ENCODE measurements at places on chromosomes 13 and 19.

DNA sequence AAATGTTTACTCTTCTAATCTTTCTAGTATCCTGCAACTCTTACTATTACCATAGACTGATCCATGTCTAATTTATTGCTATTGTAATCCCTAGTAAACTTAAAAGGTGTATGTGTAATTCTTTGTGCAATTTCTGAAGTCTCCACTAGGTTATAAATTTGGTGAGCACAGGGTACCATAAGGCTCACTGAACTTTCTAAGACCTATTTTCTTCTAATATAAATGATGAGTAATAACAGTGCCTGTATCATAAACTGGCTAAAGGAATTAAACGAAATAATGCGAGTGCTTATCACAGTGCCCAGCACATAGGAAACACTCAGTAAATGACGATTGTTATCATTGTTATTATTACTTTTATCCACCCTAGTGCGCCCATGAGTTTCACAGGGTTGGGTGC lies 119.1 kb downstream of the KLF12 start:
- DNase-seq, result no peak

DNA sequence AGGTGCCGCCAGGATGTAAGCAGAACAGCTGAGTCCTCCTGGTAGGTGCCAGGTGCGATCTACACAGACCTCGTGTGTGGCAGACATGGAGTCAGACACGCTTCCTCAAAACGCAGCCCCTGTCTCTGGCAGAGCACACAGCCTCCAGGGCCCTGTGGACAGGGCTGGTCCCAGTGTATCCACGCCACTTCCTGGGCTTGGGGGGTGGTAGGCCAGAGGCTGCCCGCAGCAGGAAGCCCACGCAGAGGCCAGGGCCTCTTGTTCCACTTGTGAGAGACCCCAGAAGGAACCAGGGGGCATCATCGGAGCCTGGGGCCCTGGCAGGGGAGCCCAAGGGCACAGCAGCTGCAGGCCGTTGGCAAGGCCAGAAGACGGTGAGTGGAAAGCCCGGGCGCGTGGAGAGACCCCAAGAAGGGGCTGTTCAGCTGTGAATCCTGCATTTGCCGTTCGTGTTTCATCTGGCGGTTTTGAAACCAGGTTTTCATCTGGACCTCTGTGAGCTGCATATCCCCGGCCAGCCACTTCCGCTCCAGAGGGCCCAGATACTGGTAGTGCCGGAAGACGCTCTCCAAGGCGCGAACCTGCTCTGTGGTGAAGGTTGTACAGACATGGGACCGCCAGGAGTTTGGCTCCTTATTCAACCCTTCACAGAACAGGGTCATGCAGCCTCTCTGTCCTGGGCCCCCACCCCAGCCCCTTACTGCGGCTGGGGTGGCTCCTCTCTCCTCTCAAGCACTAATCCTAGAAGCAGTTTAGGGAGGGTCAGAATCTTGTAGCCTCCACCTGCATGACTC lies 25.1 kb upstream of the SLITRK1 start:
- DNase-seq, result no peak

GRCh38 chr13:100680131-100680530 lies 5.5 kb upstream of the TMTC4 start:
- DNase-seq, result no peak

GRCh38 chr13:107202371-107203023 lies 634.6 kb upstream of the ARGLU1 start:
- no peak for DNase-seq

DNA sequence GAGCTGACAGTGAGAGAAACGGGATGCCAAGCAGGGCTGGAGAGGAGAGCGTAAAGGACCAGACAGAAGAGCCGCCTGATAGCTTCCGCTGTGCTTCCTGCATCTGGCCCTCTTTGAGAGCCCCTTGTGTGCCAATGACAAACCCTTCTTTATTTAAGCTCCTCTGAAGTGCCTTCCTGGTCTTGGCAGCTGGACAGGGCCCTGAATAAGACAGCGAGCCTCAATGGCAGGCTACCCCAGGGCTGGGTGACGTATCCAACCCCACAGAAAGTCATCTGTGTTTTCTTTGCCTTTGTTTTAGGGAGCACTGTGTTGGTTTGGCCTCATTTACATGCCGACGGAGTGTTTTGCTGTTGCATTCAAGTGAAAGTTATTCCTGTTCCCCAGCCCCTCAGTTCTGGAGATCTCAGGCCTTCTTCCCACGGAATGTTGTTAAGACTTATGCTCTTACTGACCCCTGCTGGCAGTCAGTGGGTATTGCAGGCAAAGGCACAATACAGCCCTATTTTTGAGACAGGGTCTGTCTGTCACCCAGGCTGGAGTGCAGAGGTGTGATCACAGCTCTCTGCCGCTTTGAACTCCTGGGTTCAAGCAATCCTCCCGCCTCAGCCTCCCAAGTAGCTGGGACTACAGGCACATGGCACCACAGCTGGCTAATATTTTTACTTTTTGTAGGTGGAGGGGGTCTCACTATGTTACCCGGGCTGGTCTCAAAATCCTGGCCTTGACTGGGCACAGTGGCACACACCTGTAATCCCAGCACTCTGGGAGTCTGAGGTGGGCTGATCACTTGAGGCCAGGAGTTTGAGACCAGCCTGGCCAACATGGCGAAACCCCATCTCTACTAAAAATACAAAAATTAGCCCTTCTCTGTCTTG lies 16.8 kb downstream of the CCL25 start:
- no peak for DNase-seq

Data from amygdala (tissue), 56 donors.